ENCODE measurements at places on chromosomes 5 and 9.

- DNase-seq: no peak
Observed at GRCh38 chr9:133656211-133657119, 20.3 kb downstream of the DBH start.

GRCh38 chr5:118968925-118969375 is 19.4 kb downstream of the DTWD2 start:
- DNase-seq: no peak

DNA sequence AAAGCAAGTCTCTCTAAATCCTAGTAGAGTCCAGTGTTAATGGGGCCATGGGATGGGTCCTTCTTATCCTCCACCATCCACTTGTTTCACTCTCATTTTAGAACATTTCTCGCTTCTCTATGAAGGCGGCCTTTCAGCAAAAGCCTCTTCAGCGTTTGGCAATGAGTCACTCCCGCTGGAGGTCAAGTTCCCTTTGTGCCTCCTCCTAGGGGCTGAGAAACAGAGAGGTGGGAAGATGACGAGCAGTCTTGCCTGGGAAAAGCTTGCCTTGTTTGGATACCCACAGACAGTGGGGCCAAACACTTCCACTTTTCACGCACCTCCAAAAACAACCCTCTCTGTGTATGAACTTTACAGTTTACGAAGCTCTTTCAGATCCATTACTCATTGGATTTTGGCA is 168.8 kb downstream of the GABBR2 start:
- DNase-seq: no peak

GRCh38 chr9:13083366-13083765 is 196.1 kb downstream of the MPDZ start:
- no peak for DNase-seq

DNA sequence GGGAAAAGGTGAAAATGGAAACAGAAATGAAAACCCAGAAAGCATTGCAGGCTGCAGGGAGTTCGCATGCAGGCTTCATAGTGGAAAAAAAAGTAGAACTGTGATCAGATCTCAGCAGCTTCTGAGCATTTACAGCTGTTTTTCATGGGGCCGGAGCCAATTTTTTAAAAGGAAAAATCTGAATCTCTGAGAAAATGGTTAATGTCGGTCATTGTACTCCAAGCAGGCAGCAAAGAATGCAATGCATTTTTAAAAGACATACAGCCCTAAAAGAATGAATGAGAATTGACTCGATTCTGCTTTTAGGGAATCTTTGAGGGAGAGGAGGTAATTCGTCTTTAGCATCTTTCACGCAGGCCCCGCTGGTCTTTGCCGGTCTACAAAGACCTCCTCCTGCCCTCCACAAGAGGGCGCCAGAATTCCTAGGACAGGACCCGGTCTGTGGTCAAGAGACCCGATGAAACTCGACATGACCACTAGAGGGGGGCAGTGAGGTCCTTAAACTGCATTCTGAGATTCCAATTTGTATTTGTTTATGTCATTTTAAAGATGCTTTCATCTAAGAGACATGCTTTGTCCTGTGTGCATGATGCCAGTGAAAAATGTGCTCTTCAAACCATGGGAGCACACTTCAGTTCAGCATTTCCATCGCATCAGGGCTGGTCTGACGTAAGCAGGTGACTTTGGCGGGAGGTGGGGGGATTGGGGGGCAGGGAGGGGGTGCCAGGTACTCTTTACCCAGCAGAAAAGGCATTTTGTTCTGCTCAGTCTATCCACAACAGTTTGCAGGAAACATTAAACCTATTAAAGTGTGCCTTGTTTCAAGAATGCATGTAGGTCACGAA is 43.7 kb upstream of the TMEM252 start:
- DNase-seq: peak; percentile 25

- no peak for DNase-seq
Observed at GRCh38 chr9:136941231-136942111, 3.1 kb downstream of the FBXW5 start.

GRCh38 chr9:37215830-37216229 is 95.5 kb downstream of the ZCCHC7 start:
- DNase-seq: no peak

GRCh38 chr5:28450997-28451396 is 1412.6 kb upstream of the CDH9 start:
- no peak for DNase-seq

DNA sequence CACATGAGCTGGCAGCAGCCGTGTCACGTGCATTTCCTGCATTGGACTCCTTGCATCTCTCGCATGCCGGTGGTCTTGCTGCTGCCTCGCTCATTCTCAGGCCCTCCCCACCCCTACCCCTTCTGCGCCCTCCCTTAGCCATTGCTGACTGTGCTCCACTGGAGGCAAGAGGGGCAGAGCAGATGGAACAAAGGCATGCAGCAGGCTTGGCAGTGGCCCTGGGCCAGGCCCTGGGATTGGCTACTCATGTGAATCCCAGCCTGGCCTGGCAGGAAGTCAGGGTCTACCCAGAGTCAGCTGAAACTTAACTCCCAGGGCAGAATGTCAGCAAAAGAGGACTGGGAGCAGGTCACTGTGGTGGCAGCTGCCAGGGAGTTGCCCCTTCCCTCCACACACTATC is 62.3 kb downstream of the TSTD2 start:
- DNase-seq: no peak

- no peak for DNase-seq
Observed at GRCh38 chr5:169933616-169934015, 46.7 kb downstream of the INSYN2B start.

GRCh38 chr5:153953411-153953810 is 85.3 kb downstream of the FAM114A2 start:
- DNase-seq: no peak

GRCh38 chr5:103308774-103309173 is 50.2 kb downstream of the MACIR start:
- no peak for DNase-seq

All from GM04503 (cell line).